ENCODE measurements at places on chromosomes 3 and 15.

DNA sequence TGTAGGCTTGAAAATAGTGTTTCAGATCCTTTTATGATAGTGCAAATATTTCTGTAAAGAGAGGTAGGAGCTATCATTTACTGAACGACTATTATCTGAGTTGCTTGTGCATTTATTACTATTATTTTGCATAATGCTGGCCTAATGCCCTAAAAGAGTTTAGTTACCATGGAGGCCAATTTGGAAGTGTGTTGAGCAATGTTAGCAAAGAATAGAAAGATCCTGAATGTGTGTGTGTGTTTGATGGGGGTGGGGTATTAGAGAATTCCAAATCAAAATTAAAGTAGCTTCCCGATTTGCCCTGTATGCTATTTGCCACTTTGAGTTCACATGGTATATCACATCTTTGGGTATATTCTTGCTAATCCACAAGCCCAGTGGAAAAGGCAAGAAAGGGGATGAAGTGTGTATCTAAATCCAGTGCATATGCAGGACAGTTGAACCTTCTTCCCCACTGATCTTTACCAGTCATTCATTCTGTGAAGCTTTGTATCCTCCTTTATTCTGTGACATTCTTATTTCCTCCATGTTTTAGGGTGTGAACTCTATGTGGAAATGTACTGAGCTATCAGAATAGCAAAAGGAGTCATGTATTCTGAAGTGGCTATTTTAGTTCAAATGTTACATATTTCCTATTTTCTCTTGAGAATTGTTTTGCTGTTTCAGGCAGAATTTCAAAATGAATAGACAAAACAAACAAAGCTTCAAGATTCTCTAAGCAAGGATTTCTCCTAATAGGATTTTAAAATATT, 45.7 kb upstream of the PLSCR5 start:
- DNase-seq, result no peak

DNA sequence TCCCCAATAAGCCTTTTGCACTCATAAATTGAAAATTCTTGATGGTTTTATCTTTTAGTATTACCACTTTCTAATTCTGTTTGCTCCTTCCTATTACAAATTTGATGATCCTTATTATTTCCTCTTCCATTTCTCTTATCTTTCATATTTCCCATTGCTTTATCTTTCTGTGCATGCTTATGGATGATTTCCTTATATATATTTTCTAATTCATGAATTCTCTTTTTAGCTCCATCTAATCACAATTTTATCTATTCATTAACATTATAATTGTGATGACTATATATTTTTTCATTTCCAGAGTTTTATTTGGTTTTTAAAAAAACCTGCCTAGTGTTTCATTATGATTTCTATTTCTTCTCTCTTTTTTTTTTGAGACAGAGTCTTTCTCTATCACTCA, 17.9 kb downstream of the FOXL2NB start:
- no peak for DNase-seq

GRCh38 chr3:72618739-72619138, 229.5 kb downstream of the SHQ1 start:
- DNase-seq, result no peak

GRCh38 chr3:187020376-187020775, 90.0 kb downstream of the ST6GAL1 start:
- DNase-seq, result no peak

- DNase-seq, result no peak
Observed at GRCh38 chr3:94406595-94406994, 343.7 kb downstream of the NSUN3 start.

- DNase-seq, result no peak
Observed at GRCh38 chr15:41971895-41972252, 483 bp downstream of the EHD4 start.

DNA sequence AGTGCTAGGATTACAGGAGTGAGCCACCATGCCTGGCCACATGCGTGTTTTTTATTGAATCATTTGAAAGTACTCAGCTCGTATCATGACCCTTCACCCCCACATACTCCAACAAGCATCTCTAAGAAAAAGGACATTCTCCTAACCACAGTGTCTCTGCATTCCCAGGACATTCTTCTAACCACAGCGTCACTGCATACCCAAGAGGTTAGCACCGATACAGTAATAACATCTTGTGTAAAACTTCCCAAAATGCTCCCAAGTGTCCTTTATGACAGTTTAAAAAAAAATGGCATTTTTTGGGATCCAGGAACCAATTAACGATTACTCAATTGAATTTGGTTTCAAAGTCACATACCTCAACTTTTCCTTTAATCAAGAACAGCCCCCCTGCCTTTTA, 39.6 kb downstream of the FLNB start:
- no peak for DNase-seq

- DNase-seq, result no peak
Observed at GRCh38 chr3:152040319-152040718, 166.9 kb downstream of the SUCNR1 start.

DNA sequence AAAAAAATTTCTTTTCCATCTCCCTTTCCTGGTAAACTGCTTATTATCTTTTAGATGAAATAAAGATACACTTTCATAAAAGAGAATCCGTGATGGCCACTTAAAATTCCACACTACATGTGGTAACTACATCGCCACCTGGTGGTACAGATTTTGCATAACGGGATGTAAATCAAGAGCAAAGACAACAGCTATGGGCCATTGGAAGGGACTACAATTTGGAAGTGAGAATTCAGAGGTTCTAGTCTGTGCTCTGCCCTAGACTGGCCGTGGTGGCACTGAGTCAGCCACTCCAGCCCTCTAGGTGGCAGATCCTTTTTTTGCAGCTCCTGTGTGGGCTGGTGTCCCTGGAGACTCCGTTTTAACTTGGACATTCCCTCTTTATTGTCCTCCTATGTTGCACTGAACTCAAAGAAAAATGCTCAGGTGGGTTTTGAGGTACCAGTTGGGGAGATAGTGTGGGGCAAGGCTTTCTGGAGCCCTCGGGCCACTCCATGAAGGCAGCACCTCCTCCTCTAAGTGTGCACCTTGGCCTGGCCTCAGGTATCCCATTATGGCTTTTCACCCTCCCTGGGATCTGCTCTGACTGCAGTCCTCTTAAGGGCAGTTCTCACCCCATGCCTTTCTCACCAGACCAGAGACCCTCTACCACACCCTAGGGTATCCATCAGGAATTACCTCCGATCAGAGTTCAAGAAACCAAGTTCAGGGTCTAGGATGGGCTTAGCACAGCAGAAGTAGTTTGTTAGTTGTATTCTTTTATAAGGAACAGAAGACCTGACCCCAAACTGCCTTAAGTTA, 54.9 kb downstream of the SPSB4 start:
- peak; percentile 47 for DNase-seq

GRCh38 chr15:48472756-48473155, 141.5 kb downstream of the DUT start:
- no peak for DNase-seq

DNA sequence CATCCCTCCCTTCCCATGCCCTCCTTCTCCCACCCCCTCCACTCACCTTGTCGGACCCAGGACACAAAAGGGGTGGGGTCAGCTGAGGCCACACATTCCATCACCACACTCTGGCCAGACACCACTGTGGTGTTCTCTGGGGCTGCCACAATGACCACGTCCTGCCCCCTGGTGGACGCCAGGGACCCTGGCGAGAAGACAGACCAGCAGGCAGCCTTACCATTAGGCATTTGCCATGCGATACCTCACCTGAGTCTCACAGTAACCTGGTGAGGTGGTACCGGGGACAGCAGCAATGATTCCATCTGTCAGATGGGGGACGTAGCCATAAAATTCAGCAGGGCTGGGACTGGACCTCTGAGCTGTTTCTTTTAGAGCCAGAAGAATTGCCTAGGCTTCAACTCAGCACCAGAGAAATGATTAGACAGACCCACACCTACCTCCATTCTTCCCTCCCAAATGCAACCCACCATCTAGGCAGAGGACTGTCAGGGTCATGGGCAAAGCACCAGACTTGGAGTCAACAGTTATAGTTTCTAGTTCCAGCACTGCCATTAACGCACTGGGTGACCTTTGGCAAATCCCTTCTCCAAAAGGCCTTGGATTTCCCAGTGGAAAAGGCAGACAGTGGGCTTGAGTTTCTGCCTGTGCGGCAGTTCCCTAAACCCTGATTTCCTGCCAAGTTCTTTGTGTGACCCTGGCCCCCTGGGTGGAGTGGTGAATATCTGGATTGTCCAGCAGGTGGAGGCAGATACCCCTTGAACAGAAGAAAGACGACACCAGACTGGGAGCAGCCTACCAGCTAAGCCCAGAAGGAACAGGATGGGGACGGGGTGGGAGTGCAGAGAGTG, 21.8 kb downstream of the IGDCC4 start:
- DNase-seq, result peak; percentile 31

GRCh38 chr3:181618260-181618659, 93.5 kb upstream of the SOX2 start:
- DNase-seq, result no peak

- DNase-seq, result no peak
Observed at GRCh38 chr15:58520464-58520863, 88.7 kb downstream of the LIPC start.

DNA sequence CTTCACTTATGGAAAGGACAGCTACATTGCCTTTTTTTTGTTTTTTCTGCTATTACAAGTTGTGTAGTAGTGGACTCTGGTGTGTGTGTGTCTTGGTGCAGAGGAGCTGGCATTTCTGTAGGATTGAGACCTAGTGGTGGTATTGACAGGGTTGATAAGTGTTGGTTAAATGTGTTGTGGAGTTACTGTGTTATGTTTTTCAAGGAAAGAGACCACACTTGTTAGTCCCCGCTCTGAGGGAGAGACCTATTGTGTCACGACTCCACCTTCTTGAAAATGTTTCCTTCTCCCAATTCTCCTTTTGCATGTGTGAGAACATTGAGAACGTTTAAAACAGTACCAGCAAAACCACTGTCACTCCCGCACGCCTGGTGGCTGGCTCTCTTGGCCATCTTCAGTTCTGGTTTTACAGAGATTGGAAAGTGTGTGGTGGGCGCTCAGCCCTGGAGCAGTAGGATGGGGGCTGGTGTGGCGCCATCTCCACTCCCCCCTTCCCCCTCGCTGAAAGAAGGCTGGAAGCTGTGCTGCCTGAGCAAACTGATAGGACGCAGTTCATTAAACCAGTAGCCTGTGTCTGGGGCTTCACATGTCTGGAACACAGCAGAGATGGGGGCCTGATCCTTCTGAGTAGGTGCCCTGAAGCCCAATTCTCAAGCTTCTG, 5.5 kb downstream of the KLF13 start:
- DNase-seq, result no peak

DNA sequence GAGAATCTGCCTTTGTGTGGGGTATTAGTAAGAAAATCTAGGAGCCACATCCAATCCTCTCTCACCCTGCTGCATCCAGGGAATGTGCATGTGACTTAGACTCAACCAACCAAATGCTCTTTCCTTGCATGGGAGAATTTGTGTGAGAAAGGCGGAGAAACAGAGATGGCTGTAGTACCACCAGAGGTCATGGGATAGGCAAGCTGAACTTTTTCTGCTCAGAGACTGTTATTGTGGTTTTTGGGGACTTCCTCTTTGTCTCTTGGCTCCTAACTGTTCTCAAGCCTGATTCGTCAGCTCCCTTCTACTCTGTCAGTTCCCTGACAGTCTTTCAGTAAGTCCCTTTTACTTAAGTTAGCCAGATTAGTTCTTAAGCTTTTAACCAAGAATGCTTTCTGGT, 2.6 kb upstream of the ZSCAN2 start:
- no peak for DNase-seq

DNA sequence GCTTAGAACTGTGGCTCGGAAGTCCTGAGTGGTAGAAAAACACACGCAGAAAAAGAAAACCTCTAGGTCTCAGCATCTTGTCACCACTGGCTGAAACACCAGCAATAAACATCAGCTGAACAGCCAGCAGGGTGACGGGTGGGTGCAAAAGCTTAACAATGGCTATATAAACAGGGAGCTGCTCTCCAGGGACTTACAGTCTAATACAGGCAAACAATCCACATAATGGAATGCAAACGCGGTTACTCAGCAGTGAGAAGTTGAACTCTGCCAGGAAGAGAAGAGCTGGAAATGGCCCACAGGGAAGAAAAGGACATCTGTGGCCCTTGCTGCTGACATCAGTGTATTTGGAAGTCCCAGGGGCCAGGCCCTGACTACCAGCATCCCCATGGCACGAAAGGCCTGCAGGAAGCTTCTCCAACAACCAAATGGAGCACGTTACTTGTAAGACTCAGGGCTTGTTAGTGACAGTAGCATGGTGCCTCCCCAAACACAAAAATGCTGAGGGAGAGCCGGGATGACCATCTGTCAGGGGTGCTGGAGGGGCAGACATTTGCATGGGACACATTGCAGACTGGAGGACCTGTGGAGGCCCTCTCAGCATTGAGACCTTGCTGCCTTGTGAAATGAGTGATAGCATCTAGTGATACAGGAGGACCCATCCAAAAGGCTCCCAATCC, 3.0 kb downstream of the HEG1 start:
- DNase-seq, result no peak

- no peak for DNase-seq
Observed at GRCh38 chr3:24678421-24678865, 183.8 kb upstream of the THRB start.

All from activated CD4-positive, alpha-beta T cell treated with anti-CD3 and anti-CD28 coated beads, Interleukin-2, amount 50 U/mL, for 1 hour (primary cell).